Left lung (tissue), 14 donors: ENCODE measurements at places on chromosomes 16 and 17. TPM values are rescaled to one million over a fixed set of nuclear protein-coding genes. Genes with fewer than 3 reads are reported as not detected.
A peak's percentile ranks its signal among the peaks of the same experiment; 100 is the strongest.

GPR139 gene
- not detected for polyA plus RNA-seq

VPS9D1 gene
- 11.5 TPM for polyA plus RNA-seq

PDILT gene
- not detected for polyA plus RNA-seq

BEAN1 gene
- polyA plus RNA-seq = 12.8 TPM

MIF4GD gene
- polyA plus RNA-seq = 14.9 TPM

YBX2 gene
- 1.3 TPM for polyA plus RNA-seq

- DNase-seq = no peak
These were observed 42.4 kb upstream of the HOXB13 start for GRCh38 chr17:48770954-48771353.

DNA sequence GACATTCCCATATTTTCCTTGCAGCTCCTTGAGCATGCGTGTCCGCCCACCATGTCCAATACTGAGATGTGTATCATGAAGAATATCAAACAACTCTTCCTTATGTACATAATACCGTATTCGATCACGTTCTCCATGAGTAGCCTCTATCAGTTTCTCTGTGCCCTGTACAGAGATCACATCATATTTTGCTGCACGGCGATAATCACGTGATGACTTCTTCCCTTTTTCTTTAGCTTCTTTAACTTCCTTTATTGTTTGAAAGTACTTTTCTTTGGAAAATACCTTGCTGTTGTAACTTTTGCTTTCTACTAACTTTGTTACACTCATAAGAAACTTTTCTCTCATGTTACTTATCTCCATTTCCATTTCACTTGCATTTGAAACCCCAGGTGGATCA is 6.6 kb downstream of the KRABD2 start:
- no peak for DNase-seq

DNA sequence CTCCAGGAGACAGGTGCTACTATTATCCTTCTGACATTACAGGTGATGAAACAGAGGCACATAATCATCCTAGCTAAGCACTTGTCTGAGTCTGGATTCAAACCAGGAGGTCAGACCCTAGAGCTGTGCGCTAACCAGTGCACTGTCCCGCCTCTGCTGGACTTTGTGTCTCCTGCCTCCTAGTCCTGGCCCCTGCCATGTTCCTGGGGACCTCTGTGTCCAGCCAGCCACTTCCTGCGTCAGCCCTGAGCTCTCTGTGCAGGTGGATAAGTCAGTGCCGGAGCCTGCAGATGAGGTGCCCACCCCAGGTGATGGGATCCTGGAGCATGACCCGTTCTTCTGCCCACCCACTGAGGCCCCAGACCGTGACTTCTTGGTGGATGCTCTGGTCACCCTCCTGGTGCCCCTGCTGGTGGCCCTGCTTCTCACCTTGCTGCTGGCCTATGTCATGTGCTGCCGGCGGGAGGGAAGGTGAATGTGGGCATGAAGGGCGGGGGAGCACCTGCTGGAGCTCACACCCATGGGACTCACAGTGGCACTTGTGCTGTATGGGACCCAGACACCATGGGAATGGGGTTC is 4.2 kb downstream of the SGCA start:
- no peak for DNase-seq

DNA sequence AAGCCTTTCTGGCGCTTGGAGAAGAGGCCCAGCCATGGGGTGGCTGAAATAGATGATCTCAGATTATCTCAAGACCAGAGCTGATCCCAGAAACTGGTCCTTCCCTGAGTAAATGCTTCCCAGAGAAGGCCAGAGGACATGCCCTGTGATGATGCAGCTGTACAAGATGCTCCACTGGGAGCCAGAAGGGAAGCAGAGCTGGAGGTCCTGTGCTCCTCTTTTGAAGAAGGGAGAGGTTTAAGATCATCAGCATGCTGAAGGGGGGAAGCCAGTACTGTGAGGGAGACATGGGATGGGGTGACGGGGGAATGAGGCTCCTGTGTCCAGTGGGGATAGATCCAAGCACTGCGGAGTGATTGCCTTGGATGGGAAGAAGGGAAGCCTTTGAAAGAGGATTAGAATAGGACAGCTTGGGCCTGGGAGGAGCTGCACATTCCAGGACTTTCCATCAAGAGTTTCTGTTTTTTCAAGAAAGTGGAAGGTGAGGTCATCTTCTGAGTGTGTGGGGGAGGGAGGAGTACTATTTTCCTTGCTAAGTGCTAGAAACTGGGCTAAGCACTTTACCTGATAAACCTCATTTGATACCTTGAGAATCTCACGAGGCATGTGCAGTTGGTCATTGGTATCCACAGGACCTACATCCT is 16.4 kb upstream of the ALOX15B start:
- DNase-seq = no peak

- peak; percentile 55 for DNase-seq
These were observed 27.3 kb downstream of the COX4I1 start for GRCh38 chr16:85826686-85827247.

DNA sequence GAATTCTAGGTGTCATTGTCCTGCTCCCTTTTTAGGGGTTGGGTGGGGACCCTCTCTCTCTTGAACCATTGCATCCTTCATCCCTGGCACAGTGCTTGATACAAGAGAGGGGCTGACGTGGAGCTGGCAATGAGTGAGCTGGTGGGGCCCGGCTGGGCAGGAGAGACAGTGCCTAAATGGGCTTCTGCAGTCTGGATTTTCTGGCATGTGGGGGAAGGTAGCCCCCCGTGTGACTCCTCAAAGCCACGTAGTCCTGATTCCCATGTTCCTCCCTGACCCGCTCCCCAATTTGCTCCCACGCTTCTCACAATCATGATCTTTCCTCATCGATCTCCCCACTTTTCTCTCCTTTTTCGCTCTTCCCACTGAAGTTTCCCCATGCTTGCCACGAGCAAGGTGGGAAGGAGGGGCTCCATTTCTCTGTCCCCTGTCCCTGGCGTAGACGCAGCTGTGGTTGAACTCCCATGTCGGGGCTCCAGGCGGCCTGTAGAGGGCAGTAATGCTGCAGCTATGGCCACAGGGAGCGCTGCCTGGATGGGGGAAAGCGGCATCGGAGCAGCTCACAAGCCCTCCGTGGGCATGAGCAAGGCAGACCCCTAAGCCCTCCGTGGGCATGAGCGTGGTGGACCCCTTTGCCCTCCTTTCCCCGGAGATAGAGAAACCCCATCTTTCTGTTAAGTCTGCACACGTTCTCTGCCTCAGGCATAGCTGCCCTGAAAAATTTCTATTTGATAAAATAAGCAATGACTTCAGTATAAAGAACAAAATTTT is 47.5 kb downstream of the HAPSTR1 start:
- peak; percentile 66 for DNase-seq

DNA sequence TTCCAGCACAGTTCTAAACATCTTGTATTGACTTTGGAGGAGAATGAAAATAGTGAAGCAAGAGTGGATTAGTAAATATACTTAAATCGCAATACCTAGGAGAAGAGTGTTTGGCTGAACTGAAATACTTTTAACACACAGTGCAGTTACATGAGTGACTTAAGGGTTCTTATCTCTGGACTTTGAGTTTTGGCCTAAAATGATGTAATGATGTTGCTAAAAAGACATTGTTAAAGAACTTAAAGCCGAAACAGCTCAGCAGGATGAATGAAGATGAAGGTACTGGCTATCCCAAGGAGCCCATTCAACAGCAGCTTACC is 28.1 kb downstream of the PMP22 start:
- no peak for DNase-seq

- no peak for DNase-seq
These were observed 1.2 kb upstream of the HSF4 start for GRCh38 chr16:67163164-67163998.

- DNase-seq = no peak
These were observed 3.5 kb upstream of the C16orf74 start for GRCh38 chr16:85754413-85754812.

DNA sequence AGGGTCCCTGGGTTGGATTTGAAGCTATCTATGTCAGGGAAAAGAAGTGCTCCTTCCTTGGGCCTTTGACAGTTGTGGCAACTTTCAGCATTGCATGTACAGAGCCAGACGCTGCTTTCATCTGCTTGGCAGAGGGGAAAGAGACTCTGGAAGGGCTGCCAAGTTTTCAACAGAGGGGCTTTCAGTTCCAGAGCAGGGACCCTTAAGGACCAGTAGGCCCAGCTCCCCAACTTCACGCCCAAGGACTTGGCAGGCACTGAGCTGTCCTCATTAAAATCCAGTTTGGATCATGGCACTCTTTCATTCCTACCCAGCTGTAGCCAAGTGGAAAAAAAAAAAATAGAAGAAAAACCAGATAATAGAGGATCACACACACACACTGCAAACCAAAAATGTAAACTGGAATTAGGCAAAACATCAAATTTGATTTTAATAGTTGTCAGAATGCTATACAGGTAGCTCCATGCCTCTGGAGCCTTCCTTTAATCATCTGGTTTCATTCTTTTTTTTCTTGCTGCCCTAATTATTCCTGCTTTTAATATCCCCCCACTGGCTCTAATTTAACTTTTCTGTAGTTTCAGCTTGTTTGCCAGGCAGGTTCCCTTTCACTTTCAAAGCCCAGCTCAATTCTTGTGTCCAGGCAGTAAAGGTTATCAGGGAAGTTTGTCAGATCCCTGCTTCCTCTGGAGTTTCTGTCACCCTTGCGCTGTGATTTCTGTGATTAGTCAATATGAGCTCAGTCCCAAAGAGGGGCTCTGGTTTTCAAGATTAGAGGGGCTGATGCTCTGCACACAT is 702.6 kb upstream of the CDH8 start:
- DNase-seq = no peak

DNA sequence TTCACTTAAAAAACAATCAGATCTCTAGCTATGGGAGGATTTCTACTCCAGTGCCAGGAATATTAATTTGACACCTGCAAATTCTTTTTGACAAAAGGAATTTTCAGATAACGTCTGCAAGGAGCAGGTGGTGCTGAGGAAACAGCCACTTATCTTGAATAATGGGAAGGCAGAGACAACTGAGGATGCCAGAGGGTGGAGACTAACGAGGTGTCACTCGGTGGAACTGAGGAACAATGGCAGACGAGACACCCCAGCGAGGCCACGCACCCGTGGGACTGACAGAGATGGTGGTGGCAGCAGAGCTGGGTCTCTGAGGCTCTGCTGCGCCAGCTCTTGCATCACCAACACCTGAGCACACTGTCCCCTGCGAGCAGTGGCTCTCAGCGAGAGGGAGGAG is 42.2 kb downstream of the VAC14 start:
- DNase-seq = no peak

- no peak for DNase-seq
These were observed 342.5 kb downstream of the MAF start for GRCh38 chr16:79257953-79258490.

- no peak for DNase-seq
These were observed 29.6 kb upstream of the FOXK2 start for GRCh38 chr17:82489851-82490511.

DNA sequence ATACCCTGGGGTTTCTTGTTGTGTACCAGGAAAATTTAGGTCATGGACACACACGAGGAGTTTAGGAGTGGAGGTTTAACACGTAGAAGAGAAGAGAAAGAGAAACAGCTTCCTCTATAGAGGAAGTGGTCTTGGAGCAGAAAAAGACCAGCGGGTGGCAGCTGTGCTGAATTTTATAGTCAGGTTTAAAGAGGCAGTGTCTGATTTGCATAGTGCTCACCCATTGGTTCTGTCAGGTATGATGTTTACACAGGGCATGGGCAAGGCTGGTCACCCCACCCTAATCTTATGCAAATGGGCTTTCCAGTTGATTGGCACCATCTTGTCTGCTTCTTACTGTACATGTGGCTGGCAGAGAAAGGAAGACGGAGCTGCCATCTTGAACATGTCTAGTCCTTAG is 309.0 kb downstream of the CDH13 start:
- DNase-seq = no peak

DNA sequence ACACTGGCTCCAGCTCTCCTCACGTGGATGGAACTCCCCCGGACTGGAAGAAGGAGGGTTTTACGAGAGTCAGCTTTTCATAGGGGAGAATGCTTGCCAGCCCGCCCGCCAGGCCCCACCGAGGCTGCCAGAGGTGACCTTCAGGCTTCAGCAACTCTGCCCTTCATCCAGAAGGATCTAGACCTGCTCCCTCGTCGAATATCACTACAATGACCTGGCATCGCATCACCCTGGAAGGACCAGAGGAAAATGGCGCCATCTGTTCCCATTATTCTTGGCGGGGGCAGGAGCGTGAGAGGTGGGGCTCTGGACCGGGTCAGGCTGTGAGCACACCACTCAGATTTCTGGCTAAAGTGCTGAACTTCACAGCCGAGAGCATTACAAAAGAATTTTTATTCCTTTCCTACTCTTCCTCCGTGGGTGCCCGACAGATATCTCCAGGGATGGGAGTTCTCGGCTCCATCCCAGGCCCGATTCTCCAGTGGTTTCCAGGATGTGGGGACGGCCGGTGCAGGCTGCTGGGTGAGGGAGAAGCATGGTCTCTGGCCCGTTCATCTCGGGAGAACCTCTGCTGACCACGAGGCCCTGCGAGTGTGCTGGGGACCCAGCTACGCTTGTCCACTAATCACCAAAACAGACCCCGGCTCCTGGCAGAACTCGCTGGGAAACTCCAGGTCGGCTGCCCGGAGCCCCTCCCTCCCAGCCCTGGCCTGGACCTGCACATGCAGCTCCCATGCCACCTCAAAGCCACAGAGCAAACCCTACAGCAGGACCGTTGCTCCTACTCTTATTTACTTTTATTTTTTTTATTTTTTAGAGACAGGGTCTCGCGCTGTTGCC is 36.8 kb upstream of the ZNF469 start:
- peak; percentile 71 for DNase-seq

- no peak for DNase-seq
These were observed 27.0 kb downstream of the CDIP1 start for GRCh38 chr16:4511441-4512082.

DNA sequence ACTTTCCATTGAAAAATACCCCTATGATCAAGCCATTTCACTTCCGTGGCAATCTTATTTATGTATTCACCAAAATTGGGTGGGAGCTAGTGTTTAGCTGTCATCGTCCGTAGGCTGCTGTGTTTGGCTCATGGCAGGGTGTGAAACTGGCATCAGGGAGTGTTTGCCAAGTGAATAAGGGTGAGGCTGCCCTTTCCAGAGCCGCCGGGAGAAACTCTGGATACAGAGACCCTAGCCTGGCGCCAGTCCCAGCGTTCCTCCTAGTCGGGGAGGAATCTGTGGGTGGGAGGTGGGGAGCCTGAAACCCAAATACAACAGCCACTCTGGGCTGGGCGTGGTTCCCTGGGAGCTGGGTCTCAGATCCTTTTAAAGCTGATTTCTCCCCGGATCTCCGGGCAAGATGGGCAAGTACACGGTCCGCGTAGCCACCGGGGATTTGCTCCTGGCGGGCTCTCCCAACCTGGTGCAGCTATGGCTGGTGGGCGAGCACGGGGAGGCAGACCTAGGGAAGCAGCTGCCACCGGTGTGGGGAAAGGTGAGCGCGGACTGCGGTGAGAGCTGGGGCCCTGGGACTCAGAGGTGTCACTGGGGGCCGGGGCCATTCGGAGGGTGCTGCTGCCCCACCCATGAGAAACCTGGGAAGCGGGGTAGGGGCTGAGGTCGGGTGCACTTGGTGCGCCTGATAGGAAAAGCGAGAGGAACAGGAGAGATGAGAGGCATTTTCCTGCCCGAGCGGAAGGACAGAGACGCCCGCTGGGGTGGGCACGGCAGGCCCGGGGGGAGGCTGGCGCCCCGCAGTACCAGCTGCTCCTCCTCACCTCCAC is 62.1 kb upstream of the TEKT1 start:
- no peak for DNase-seq
